ENCODE measurements at places on chromosomes 13 and 19.

DNA sequence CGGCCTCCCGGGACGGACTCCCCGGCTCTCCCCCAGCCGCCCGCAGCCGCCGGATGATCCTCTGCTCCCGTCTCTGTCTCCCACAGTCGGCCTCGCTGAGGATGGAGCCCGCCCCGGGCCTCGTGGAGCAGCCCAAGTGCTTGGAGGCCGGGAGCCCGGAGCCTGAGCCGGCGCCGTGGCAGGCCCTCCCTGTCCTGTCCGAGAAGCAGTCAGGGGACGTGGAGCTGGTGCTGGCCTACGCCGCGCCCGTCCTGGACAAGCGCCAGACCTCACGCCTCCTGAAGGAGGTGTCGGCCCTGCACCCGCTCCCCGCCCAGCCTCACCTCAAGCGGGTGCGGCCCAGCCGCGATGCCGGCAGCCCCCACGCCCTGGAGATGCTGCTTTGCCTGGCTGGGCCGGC lies 6.8 kb downstream of the ADAT3 start:
- DNase-seq, result no peak

GRCh38 chr13:44318161-44318560 lies 55.5 kb upstream of the SERP2 start:
- no peak for DNase-seq

- no peak for DNase-seq
Observed at GRCh38 chr13:75505327-75505726, 23.4 kb upstream of the TBC1D4 start.

DNA sequence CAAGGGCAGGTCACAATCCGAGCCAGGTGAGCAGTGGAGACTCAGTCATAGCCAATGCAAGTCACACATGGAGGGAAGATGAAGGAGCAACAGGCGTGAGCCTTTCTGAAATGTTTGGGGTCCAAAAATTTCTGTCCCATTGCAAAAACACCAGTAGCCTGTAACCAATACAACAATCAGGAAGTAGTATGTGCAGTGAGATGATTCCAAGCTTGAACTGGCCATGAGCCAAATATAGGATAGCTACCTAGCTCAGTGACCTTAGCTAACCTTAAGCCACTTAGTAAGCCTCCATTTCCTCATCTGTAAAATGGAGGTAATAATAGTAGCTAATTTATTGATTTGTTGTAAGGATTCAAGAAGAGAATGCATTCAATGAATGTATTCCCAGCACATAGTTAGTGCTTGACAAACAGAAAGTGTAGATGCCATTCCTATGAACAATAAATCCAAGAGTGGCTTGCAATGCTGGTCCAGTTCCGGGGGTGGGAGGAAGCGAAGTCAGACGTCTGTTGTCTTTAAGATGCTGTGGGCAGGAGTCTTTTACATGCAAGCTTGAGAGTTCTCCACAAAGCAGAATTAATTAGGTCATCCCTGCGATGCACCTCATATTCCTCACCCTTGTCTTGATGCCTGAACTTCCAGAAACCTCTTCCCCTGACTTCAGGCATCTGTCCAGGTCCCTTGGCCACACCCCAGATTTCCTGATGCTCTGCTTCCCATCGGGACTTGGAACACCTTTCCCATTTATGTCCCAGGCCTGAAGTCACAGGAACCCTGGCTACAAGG lies 195.7 kb upstream of the UBL3 start:
- DNase-seq, result no peak

- DNase-seq, result no peak
Observed at GRCh38 chr19:11300811-11301120, 4.8 kb downstream of the TSPAN16 start.

- no peak for DNase-seq
Observed at GRCh38 chr13:74052402-74052928, 81.7 kb downstream of the KLF12 start.

DNA sequence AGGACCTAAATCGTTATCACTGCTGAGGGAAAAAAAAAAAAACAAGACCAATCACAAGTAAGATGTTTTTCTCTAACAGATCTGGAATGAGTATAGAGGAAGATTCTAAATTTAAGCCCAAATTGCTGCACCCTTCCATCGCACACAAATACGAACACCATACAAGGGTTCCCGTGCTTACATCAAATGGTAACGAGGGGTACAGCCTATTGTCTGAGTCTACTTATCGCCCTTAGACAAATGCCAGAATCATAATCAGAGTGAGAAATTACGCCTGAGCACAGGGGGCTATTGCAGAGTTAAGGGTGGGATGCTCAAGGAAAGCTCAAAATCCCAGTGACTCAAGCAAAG lies 603 bp downstream of the ZC3H13 start:
- DNase-seq, result peak; percentile 36

GRCh38 chr19:17448131-17448967 lies at the start of gene TMEM221:
TSS of gene TMEM221 (minus strand) at chr19:17448668. CDS start at chr19:17448462, 206 bp downstream.
- no peak for DNase-seq

GRCh38 chr13:39102981-39103490 lies 64.8 kb downstream of the NHLRC3 start:
- no peak for DNase-seq

- DNase-seq, result no peak
Observed at GRCh38 chr19:48676487-48676886, 3.7 kb upstream of the NTN5 start.

GRCh38 chr13:85661675-85662074 lies 137.5 kb downstream of the SLITRK6 start:
- no peak for DNase-seq

GRCh38 chr13:27267596-27267995 lies 3.0 kb upstream of the RASL11A start:
- DNase-seq, result no peak

DNA sequence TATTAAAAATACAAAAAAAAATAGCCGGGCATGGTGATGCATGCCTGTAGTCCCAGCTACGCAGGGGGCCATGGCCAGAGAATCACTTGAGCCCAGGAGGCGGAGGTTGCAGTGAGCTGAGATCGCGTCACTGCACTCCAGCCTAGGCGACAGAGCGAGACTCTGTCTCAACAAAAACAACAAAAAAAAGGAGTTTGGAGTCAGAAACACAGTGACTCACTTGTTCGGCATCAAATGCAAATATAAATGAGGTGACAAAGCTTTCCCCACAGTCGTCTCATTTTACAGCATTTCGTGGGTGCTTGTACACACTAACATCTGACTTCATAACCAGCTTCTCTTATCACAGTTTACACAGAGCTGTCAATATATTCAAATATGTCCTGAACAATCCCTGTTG lies 11.0 kb downstream of the ZNF665 start:
- no peak for DNase-seq

GRCh38 chr19:2983351-2984214 lies 6.2 kb downstream of the TLE6 start:
- peak; percentile 61 for DNase-seq
